ENCODE measurements at places on chromosomes 7 and 10.

- DNase-seq = no peak
Measured at GRCh38 chr10:60029475-60029874, 123.1 kb upstream of the CCDC6 start.

- DNase-seq = no peak
Measured at GRCh38 chr7:148079206-148080080, 511.1 kb upstream of the C7orf33 start.

DNA sequence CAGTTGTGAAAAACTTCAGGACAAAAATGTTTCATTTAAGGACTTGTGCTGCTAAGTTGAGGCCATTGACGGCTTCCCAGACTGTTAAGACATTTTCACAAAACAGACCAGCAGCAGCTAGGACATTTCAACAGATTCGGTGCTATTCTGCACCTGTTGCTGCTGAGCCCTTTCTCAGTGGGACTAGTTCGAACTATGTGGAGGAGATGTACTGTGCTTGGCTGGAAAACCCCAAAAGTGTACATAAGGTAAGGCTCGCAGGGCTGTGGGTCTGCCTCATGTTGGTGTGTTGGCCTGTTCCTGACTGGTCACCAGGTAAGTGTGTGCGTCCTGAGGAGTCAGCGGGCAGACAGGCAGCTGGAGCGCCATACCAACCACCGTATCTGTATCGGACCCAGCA lies 17.9 kb downstream of the OGDH start:
- DNase-seq = no peak

DNA sequence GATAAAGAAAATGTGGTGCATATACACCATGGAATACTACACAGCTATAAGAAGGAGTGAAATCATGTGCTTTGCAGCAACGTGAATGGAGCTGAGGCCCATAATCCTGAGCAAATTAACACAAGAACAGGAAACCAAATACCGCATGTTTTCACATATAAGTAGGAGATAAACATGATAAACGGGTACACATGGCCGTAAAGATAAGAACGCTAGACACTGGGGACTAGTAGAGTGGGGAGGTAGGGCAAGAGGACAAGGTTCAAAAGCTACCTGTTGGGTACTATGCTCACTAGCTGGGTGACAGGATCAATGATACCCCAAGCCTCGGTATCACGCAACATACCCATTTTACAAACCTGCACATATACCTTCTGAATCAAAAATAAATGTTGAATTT lies 113.7 kb downstream of the CSTF2T start:
- DNase-seq = no peak

- no peak for DNase-seq
Measured at GRCh38 chr7:131835141-131835540, 278.7 kb upstream of the PODXL start.

DNA sequence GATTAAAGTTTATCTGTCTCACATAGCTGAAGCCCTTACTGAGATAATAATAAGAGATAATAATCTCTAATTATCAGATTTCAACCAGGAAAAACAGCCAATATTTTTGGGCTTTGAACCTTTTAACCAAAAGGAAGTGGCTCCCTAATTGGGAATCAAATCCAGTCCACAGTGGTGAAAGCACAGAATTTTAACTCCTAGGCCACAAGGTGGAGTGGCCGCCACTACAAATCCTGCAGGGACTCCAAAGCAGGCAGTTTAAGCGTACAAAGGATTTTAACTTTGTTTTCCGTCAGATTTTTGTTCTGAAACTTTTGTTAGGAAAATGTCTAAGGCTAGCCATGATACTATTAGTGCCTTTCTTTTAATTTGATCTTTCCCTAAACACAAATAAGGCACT lies 99.6 kb upstream of the CCNY start:
- no peak for DNase-seq

GRCh38 chr7:102433219-102434038 lies at the start of gene ORAI2:
ORAI2 (plus strand) TSS chr7:102433575; CDS start chr7:102438957, 5,382 bp downstream.
- peak; percentile 91 for DNase-seq

DNA sequence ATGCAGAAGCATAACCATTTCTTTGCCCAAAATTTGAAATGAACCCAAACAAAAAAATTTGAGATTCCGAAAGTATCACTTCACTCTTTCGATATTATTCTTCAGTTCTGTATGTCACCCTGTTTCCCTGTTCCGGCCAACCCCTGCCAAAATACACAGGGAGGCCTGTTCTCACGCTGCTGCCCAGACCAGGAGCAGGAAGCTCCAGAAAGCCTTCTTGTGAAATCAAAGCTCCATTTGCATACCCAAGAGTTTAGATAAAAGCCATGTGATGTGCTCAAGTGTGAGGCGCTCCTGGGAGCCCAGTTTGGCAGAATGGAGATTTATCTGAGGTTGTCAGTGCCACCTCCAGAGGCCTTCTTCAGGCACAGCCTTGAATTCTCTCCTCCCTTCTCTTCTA lies 236.2 kb downstream of the FGFR2 start:
- no peak for DNase-seq

DNA sequence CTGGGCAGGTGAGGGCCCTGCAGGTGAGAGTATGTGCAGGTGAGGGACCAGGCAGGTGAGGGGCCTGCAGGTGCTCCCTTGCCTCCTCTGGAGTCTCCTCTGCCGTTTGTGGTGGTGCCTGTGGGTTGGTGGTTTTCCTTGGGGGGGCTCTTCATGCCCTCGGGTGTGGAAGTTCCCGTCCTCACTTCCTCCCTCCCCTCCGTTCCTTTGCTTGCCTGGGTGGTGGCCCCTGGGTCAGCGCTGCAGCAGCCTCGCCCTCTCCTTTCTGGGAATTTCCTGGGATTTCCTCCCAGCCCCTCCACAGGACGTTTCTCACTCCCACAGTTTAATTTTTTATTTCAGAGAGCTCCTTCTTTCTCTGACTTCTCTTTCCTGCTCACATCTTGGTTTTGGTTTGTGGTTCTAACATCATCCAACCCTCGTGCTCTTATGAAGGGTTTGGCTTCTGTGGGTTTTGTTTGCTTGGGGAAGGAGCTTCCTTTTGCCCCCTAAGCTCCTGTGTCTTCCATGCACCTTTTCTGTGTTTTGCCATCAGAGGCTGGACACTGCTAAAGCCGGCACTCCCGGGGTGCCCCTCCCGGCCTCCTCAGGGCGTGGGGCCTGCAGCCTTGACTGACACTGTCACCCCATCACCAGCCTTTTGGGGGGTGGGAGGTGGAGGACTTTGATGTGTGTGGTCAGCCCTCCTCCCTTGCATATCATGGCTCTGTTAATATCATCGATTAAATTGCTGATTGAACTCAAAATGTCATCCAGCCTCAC lies 29.2 kb upstream of the ADGRA1 start:
- DNase-seq = no peak

GRCh38 chr7:35495377-35495776 lies 199.6 kb downstream of the HERPUD2 start:
- DNase-seq = no peak
